Endothelial cell of umbilical vein (primary cell): ENCODE measurements at places on chromosomes 1 and 21. TPM values are rescaled to one million over a fixed set of nuclear protein-coding genes. Genes with fewer than 3 reads are reported as not detected.

Gene KIFAP3
- 17.5 and 19.6 TPM in 2 replicates for total RNA-seq

DNA sequence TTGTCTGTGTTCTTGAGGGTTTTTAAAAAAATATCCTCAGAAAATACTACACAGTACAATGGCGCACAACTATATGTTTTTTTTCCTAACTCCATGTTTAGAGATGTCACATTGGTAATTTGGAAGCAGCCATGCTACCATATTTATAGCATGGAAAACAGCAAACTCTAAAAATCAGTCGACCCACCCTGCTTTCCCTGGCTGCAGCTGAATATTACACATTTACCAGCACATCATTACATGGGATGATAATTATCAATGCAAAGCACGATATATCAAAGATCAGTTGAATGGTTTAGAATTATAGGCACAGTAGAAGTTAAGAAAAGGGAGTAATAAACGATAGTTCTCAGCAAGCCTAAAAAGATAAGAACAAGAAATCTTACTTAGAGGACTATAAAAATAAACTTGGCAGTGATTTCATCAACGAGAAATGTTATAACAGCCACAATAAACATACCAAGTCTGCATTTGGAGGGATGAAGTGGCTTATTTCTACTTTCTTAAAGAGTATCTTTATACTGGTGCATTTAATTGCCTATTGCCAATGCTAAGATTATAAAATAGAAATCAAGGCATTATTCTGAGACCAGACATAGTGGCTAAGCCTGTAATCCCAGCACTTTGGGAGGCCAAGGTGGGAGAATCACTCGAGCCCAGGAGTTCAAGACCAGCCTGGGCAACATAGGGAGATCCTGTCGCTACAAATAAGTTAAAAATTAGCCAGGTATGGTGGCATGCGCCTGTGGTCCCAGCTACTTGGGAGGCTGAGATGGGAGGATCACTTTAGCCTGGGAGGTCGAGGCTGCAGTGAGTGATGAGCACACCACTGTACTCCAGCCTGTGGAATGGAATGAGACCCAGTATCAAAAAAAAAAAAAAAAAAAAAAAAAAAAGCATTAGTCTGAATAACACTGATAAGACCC lies 43.4 kb downstream of the WDR64 start:
- no peak for DNase-seq
- no peak overlapping the region for H3K4me3 ChIP-seq
- H3K4me1 ChIP-seq = no peaks in the 10 kb centered on the region
- H3K27me3 ChIP-seq = no peaks in the 10 kb centered on the region

DNA sequence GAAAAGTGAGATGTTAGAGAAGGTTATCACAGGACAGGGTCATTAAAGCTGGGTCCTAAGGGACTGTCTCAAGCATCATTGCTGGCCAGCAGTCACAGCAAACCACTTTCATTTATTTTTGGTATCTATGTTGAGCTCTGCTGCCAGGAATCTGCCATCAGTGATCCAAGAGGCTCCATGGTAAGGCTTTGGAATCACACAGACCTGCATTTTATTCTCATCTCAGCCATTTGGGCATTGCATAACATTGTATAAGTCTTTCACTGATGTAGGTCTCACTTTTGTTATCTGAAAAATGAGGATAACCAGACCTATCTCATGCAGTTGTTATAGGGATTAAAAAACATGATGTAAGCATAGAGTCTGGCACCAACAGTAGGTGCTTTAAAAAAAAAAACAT lies 77.5 kb downstream of the OMA1 start:
- no peaks in the 10 kb centered on the region for H3K27me3 ChIP-seq
- H3K27ac ChIP-seq = no peak overlapping the region
- H3K4me3 ChIP-seq = no peak overlapping the region
- no peaks in the 10 kb centered on the region for H3K4me1 ChIP-seq
- no peak for DNase-seq
- H3K36me3 ChIP-seq = no peaks in the 10 kb centered on the region

- no peak overlapping the region for H3K27ac ChIP-seq
- no peaks in the 10 kb centered on the region for H3K27me3 ChIP-seq
- no peaks in the 10 kb centered on the region for H3K4me1 ChIP-seq
- no peak for DNase-seq
These were observed 656.9 kb downstream of the KCNT2 start for GRCh38 chr1:195951313-195951712.

- H3K27ac ChIP-seq = no peak overlapping the region
- DNase-seq = no peak
- H3K4me1 ChIP-seq = peaks cover 16% of the 10 kb centered on the region
- H3K4me3 ChIP-seq = no peak overlapping the region
These were observed 2.2 kb downstream of the FOXJ3 start for GRCh38 chr1:42332877-42333276.

- no peak overlapping the region for H3K27ac ChIP-seq
- H3K4me3 ChIP-seq = no peak overlapping the region
- DNase-seq = peak; percentile 12
- H3K4me1 ChIP-seq = no peaks in the 10 kb centered on the region
These were observed 30.9 kb upstream of the NTMT2 start for GRCh38 chr1:170114906-170115305.

DNA sequence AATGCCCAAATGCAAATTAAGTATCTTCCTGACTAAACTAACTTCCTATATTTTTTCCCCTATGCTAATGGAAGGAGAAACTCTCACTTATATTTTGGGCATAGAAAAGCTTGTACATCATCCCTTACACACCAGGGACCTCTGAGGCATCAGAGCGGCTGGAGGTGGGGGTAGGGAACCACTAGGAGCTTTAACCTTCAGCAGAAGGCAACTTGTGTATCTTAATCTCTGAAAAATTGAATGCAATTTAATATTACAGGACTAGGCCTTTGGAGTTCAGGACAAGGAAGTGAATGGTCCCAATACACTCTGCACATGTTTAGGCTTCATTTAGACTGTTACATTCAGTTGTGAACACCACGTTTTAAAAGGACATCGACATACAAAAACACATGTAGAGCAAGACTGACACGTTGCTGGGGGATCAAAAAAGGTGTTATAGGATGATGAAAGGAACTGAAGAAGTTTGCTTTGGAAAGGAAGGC lies 85.9 kb downstream of the NAV1 start:
- peaks cover 3% of the 10 kb centered on the region for H3K4me1 ChIP-seq
- no peaks in the 10 kb centered on the region for H3K36me3 ChIP-seq
- H3K27me3 ChIP-seq = no peaks in the 10 kb centered on the region
- no peak overlapping the region for H3K27ac ChIP-seq
- DNase-seq = no peak
